GM04504 (cell line): ENCODE measurements at places on chromosomes 2 and 18.

DNA sequence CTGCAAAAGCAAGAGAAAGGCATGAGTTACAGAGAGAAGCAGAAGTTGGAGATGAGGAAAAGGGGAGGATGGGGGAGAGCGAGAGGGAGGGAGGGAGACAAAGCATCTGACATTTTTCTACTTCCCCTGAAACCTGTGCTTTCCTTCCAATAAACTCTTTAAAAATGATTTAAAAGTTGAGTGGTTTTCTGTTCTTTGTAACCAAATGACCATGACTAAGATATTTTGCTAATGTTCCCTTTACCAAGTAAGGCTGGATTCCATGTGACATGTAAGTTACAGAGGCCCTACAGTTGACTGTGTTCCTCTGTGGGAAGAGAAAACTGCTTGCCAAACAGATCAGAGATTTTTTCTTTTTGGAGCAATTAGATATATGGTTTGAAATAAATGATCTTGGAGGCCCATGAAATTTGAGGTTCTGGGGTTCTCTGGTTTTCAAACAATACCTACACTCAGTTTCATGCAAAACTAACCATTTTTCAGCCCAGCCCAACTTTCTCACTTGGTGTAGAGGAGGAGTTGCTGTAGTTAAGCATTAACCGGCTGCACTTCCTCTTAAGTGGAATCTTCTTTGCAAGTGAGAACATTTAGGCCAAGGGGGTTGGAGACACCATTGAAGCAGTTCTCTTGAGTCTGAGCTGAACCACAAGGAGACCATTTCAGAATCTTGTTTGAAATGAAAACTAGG is 34.5 kb downstream of the INSIG2 start:
- DNase-seq = no peak

DNA sequence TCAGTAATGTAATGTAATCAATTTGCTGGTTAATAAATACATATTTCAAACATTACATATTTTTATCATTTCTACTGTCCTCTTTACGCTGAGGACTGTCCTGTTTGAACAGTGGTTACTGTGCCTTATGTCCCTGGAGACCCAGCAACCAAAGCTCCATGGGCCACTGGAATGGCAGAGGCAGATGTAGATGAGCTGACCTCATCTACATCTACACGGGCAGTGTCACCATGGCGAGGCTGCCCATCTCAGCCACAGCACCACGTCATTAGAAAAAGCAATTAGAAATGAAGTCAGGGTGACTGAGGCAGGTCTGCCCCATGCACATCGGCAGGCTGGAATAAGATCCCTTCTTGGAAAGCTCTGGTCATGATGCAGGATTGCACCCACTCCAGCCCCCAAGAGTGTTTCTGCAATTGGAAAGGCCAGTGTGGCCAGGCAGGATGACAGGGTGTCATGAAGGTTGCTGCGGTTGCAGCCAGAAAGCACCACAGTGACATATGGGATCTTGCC is 237.5 kb downstream of the NDUFA10 start:
- DNase-seq = no peak

DNA sequence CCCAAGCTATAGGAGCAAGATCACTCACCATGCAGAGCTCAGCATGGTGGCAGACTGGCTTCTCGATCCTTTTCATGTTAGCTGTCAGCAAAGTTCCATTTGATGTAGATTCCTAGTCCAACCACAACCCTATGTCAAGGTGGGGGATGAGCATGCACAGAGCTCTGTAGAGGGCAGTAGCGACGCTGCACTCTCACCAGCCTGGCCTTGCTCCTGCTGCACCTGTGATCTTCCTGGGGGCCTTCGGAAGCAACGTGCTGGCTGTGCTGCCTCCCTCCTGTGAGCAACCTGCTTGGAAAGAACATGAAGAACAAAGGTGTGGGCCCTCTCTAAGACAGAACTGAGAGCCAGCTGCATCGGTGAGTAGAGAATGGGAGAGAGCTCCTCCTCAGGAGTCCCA is 479.4 kb upstream of the MYT1L start:
- no peak for DNase-seq

DNA sequence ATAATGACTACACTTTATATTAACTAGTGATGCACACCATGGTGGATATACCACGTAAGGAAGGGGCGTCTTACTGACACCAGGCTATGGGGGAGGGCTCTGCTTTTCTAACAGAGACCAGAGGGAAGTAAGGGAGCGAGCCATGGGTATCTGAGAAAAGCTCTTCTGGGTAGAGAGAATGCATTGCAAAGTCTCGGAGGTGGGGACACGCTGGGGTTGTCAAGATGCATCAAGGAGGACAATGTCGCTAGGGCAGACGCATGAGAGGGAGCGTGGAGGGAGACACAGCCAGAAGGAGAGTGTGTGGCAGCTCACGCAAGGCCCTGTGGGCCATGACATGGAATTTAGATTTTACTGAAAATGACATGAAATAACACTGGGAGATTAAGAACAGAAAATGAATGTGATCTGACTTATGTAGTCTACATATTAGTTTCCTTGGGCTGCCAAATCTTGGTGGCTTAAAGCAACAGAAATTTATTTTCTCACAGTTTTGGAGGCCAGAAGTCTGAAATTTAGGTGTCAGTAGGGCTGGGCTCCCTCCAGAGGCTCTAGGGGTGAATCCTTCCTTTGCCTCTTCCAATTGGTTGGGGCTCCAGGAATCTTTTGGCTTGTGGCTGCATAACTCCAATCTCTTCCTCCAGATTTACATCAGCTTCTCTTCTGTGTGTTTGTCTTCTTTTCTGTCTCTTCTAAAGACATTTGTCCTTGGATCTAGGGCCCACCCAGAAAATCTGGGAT is 352.2 kb downstream of the CYRIA start:
- DNase-seq = no peak

- DNase-seq = no peak
Observed at GRCh38 chr2:105597806-105598803, 146.6 kb upstream of the NCK2 start.

- no peak for DNase-seq
Observed at GRCh38 chr2:79513711-79514110, 860 bp downstream of the CTNNA2 start.

DNA sequence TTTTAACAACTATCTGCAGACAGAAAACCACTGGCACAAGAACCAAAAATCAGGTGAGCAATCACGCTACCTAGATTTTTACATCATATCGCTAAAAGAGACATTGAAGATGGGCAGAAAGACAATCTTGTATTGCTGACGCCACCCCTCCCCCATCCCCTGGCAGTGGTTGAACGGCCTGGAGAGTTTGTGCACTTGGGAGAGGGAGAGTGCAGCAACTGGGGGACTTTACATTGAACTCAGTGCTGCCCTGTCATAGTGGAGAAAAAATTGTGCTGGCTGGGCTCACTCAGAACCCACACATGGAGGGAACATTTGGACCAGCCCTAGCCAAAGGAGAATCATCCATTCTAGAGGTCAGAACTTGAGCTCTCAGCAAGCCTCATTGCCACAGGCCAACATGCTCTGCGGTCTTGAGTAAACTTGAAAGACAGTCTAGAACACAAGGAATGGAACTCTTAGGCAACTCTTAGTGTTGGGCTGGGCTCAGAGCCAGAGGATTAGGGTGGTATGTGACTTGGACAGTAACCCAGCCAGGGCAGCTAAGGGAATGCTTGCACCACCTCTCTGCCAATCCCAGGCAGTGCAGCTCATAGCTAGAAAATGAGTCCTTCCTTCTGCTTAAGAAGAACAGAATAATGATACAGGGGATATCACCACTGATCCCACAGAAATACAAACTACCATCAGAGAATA is 220.0 kb upstream of the CYP26B1 start:
- DNase-seq = peak; percentile 85

DNA sequence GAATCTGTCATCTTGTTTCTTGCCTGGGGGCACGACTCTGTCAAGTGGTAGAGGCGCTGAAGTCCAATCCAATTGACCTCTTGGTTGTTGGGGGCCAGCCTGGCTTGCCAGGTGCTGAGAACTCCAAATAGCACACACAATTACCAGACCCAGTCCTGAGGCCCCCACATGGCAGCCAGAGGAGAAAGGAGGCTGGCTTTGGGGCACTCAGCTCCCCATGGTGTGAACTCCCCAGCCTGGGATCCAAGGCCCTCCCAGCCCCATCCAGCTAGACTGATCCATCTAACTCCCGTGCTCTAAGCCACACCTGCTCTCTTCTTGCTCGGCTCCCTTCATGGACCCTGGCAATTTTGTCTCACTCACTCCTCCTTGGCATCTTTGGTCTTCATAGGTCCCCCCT is 170.0 kb downstream of the CELF4 start:
- no peak for DNase-seq

DNA sequence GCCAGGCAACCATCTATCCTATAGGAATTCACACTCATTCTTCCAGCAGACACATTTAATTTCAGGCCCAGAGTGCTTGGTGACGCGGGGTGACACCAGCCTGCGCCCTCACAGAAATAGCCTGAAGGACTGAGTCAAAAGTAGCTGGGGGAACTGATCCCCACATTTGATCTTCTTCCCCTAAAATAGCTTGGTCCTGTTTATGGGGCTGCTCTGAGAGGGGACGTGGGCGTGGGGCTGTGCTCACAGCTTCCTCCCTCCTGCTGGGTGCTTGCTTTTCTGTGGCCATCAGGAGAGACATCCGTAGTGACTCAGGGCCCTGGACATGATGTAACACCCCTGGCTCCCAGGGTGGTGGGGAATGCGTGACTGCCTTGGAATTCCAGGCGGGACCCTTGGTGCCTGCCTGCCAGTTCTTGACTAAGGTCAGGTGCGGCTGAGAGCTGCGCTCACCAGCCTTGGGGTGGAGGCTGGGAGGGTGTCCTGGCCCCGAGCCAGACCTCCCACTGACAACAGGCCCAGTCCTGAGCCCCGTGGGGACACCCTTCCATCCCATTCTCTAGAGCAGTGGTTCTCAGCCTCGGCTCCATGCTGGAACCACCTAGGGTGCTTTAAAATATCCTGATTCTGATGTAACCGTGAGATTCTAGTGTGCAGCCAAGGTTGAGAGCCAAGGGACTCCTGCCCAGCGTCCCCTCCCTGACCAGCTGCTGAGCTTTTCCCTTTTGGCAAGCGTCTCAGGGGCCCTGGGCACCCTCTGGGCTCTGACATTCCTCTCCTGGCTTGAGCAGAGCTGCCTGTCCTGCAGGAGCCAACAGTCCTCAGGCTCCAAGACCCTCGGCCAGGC is 47.4 kb upstream of the SMAD7 start:
- DNase-seq = peak; percentile 97

DNA sequence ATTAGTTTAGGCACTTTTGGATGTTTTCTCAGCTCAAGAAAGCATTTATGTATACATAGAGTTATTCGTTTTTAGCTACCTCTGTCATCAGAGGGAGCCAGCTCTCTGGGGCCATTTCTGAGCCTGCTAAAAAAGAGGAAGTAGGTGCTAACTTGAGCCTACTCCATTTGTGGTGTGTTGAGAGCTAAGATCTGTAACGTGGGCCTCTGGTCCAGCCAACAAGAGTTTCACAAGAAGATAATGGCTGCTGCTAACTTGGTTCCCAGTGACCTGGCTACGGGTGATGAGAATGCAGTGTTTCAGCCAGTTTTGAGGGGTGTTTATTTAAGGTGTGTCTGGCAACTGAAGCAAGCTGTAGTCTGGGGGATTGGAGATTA is 182.5 kb downstream of the PRKCE start:
- no peak for DNase-seq

GRCh38 chr2:15925819-15926218 is 14.5 kb upstream of the MYCN start:
- no peak for DNase-seq

DNA sequence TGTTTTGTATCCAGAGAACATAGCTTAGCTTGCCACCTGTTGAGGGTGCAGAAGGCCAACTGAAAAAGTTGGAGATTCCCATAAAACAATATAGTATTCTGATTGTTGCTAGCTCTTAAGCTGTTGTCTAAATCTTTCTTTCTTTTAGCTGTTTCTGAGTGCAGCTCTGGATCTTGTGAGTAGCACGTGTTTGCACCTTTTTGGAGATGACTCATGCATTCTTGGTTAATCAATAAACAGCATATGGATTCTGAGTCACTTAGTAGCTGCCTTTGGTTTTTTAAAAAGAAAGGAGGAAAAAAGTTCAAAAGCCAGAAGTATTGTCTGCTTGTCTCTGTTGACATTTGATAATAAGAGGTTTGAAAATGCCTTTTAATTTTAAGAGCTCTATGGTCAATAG is 483.0 kb upstream of the FSIP2 start:
- no peak for DNase-seq

GRCh38 chr2:12320991-12321641 is 395.6 kb upstream of the TRIB2 start:
- peak; percentile 78 for DNase-seq

GRCh38 chr2:143936538-143936847 is 583.4 kb downstream of the ZEB2 start:
- DNase-seq = no peak

DNA sequence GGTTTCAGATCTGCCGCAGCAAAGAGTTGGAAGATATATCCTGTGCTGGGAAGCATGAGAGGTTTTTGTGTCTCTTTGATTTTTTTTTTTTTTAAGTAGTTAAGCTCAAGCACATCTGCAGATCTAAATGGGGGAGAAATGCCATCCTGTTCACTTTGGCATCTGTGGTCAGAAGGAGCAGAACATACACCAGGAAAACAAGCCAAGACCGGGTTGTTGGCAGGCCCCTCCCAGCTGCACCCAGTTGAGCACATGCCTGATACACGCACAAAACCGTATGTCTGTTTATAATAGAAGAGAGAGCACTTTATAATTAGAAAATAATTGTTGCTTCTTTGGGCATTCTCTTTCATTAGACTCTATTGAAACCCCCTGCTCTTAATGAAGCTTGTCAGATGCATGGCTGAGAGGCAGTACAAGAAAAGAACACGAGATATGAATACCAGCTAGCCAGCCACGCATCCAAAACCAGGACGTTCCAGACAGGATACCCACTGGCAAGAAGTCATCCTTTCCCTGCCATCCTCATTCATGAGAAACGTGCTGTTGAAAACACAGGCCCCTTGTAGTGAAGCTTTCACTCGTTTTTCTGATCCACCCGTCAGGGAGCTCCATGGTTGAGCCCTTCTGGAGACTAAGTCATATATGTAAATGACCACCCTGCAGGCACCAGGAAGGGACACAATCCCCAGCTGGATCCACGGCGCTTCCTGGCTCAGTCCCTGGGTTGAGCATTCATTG is 152.2 kb downstream of the ALPK2 start:
- no peak for DNase-seq

GRCh38 chr2:20197192-20197591 is 27.7 kb downstream of the SDC1 start:
- DNase-seq = no peak

DNA sequence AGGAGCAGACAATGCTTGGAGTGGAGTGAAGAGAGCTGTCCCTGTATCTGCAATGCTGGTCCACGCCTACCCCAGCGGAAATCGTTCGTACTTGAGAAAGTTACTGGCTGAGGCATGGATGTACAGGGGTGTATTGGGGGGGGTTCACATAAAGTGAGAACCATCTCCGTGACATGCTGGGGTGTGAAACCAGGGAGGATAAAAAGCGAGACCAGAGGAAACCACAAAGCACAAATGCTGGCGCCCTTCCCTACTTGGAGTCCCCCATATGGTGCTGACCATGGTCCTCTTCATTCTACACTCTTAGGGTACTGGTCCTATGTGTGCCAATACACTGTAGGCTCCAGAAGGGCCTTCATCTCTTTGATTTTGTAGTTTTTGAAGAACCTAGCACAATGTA is 244.1 kb downstream of the L3MBTL4 start:
- DNase-seq = no peak
